ENCODE measurements at places on chromosomes 7 and 10. TPM values are rescaled to one million over a fixed set of nuclear protein-coding genes. Genes with fewer than 3 reads are reported as not detected.

COL13A1 gene
- 15.3 TPM for total RNA-seq

GRCh38 chr7:910441-910861 is 34.1 kb downstream of the GET4 start:
- H3K27me3 ChIP-seq, result peaks cover 22% of the 10 kb centered on the region
- H3K27ac ChIP-seq, result no peak overlapping the region
- H3K4me3 ChIP-seq, result no peak overlapping the region
- no peaks in the 10 kb centered on the region for H3K36me3 ChIP-seq
- DNase-seq, result no peak

- DNase-seq, result no peak
- no peaks in the 10 kb centered on the region for H3K4me1 ChIP-seq
- no peak overlapping the region for H3K27ac ChIP-seq
Observed at GRCh38 chr7:24408798-24409430, 124.9 kb downstream of the NPY start.

DNA sequence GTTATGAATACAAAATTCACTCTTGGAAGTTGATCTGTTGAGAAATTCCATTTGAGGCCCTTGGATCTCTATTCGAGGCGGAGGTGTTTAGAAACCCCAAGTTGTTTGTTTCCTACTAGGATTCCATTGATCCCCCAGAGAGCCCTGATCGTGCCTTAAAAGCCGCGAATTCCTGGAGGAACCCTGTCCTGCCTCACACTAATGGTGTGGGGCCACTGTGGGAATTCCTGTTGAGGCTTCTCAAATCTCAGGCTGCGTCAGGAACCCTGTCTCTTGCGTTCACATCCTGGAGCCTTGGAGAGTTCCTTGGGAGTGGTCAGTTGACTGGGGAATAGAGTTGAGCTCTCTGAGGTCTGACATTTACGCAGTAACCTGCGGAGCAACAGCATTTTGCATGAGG is 1.2 kb downstream of the CFAP69 start:
- peaks cover 3% of the 10 kb centered on the region for H3K4me1 ChIP-seq
- no peak overlapping the region for H3K27ac ChIP-seq
- DNase-seq, result peak; percentile 93
- peak overlapping the region; percentile 91 for H3K4me3 ChIP-seq
- no peaks in the 10 kb centered on the region for H3K27me3 ChIP-seq

DNA sequence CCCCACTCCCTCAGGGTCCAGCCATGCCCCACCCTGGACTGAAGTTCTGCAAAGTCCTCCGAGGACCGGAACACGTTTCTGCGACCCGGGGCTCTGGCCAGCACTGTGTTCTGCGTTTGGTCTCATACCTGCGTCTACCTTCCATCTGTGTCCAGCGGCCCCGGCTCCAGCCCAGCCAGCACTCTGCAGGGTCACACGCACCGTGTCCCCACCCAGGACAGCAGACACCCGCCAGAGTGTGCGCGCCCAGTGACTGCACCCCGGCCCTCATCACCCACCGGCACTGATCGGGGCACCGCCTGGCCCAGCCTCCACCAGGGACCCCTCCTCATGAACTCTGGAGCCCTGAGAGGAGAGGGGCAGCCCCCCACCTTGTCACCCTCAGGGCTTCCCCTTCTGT is 20.3 kb downstream of the SLC29A4 start:
- H3K4me3 ChIP-seq, result no peak overlapping the region
- no peak for DNase-seq
- H3K27ac ChIP-seq, result peak overlapping the region; percentile 38
- H3K4me1 ChIP-seq, result no peaks in the 10 kb centered on the region
- H3K27me3 ChIP-seq, result no peaks in the 10 kb centered on the region
- peaks cover 13% of the 10 kb centered on the region for H3K36me3 ChIP-seq

GRCh38 chr10:7610651-7611389 is 55.9 kb downstream of the ITIH5 start:
- H3K36me3 ChIP-seq, result no peaks in the 10 kb centered on the region
- H3K4me1 ChIP-seq, result peaks cover 3% of the 10 kb centered on the region
- H3K27me3 ChIP-seq, result no peaks in the 10 kb centered on the region

Data from endodermal cell (in vitro differentiated cells).